ENCODE measurements at places on chromosomes 7 and 10.

DNA sequence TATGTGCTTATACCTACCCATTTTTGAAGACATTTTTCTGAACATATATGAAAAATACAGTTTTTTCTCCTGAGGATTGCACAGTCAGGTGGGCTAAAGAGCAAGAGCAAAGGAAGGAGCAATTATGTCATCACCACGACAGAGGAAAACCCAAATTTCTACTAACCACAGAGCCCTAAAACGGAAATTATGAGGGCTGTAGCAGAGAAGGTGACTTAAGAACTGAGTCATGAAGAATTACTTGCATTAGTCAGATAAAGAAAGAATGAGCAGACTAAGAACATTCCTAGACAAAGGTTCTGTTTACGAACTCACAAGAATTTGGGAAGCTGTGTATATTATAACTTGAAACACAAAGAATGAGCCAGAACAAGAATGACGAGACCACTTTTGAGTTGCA, 974.4 kb downstream of the NXPH1 start:
- DNase-seq, result no peak

DNA sequence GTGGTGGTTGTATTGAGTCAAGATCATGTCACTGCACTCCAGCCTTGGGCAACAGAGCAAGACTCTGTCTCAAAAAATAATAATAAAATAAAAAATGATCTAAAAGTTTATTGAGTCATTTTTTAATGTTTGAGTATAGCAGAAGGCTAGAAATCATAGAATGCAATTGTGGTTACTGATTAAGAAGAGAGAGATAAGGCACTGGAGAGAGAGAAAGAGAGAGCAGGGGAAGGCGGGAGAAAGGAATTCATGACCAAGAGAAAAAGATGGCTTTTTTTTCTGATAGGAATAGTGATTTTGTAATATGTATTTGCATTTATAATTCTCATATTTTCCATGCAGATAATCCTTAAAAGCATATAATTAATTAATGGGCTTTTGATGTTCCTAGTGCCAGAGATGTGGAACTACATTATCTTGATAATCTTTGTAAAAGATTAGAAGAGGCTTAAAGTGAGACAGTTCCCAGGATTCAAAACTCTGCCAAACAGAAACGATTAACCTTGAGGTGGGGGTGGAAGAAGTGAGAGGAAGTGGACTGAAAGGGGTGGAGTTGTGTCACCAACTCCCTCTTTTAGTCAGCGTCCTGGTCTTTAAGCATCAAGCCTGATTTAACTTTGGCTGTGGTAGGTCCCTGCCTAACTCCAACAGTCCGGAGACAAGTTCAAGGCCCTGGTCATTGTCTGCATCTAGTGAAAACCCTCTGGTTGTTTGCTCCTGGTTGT, 76.2 kb downstream of the CHN2 start:
- no peak for DNase-seq

GRCh38 chr7:29429401-29429800, 134.2 kb upstream of the PRR15 start:
- no peak for DNase-seq

GRCh38 chr10:49001402-49001801, 61.8 kb upstream of the LRRC18 start:
- peak; percentile 75 for DNase-seq

DNA sequence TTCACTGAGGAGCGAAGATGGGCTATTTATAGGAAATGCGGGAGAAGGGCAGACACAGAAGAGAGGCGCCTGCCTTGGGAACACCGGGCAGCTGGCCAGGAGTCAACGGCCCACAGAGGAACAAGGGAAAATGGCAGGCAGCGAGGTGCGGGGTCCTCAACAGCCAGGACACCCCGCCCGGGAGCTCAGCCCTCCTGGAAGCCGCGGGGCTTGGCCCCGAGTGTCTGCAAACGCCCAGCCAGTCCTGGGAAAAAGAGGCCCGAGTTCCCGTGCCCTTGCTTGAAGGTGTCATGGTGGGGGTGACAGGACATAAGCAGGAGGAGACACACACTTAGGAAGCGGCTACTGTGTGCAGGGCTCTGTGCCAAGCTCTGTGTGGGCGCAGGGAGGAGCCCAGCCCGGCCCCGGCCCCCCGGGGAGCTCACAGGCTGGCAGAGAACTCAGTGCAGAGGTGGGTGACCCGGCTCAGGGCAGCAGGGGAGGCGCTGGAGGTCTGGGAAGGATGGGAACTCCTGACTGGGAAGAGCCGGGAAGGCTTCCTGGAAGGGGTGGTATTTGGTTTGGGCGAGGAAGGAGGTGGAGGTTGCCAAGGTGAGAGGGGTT, 79.9 kb downstream of the ELFN1 start:
- peak; percentile 29 for DNase-seq

GRCh38 chr7:84095971-84096370, 98.6 kb downstream of the SEMA3A start:
- DNase-seq, result no peak

GRCh38 chr10:5094265-5095205, at the start of gene AKR1C3:
Gene AKR1C3, plus strand, starts transcription at chr10:5094414. Its CDS starts 31 bp downstream, at chr10:5094445.
- peak; percentile 50 for DNase-seq

DNA sequence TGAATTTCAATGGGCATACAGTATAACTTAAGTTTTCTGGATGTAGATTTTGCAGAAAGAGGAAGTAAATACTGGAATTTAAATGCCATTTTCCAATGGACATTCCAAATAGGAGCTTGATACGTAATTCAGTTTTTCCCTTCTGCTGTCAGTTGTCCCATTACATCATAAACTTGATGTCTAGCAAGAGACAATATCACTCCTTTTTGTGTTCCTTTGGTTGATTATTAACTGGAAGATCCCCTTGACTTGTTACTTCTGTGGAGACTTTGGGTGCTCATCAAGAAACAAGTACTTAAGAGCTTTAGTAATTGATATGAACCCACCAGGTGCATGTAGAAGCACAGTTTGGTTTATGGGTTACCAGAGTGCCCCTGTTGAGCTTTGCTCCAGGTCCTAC, 116.1 kb downstream of the ST7 start:
- no peak for DNase-seq

DNA sequence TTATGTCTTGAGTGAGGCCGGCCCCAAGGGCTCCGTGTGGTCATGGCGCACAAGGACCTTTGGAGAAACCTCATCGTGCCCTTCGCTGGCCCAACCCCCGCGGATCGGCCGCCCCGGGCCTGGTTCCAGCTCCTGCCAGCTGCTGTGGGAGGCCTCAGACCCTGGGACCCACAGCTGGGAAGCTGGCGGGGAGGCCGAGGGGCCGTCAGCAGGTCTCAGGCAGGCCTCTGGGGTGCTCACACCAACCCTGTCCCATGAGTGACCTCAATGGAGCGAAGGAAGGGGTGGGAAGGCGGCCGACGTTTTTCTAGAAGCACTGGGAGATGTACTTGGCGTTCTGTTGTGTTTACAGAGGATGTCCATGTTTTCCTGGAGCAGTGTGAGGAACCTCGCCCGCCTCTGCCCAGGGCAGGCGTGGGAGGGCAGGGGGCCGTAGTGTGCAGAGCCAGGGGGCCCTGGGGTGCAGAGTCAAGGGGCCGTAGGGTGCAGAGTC, 18.6 kb upstream of the ADGRA1 start:
- DNase-seq, result no peak

DNA sequence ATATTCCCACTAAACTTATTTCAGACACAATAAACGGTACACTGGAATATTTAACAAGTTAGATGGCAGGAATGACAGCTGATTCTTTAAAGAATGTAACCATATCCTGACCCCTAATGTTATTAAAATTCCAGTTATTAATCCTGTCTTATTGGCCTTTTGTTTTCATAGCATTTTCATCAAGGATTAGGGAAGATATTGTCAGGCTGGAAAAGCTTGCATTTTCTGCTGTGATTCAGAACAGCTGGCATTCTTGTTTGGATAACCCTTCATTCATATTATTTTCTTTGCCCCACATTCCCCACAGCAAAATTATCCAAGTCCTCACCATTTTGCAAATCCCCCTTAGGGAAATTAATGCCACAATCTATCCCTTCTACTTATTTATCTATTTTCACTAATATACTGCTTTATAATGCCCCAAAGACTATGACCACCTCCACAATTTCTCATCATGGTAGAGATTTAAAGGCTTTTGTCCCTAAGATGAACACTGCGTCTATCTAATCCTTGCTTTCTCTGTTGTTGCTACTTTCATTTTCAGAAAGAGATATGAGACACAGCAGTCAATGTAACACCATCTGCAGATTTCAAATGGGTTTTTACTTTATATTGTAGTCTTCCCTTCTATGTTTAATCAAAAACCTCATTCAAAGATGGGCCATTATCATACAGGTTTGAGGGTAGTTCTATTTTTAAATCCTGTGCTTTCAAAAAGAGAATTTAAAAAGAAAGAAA, 475.1 kb downstream of the PARD3 start:
- DNase-seq, result no peak

GRCh38 chr10:24120646-24121045, 88.3 kb upstream of the KIAA1217 start:
- DNase-seq, result no peak

- DNase-seq, result peak; percentile 53
Observed at GRCh38 chr7:47253650-47254080, 328.2 kb downstream of the TNS3 start.

- DNase-seq, result no peak
Observed at GRCh38 chr7:31044529-31044928, 7.6 kb upstream of the ADCYAP1R1 start.

DNA sequence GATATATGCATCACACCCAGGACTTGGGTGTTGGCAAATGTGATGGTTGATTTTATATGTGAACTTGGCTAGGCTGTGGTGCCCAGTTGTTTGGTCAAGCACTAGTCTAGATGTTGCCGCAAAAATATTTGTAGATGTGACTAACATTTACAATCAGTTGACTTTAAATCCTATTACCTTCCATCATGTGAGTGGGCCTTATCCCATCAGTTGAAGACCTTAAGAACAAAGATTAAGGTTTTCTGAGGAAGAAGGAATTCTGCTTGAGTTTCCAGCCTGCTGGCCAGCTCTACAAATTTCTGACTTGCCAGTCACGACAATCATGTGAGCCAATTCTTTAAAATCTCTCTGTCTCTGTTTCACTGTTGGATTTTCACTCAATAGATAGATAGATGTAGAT, 20.3 kb downstream of the TSPAN13 start:
- no peak for DNase-seq

- DNase-seq, result no peak
Observed at GRCh38 chr7:116551692-116552091, 26.9 kb downstream of the CAV1 start.

GRCh38 chr7:125876431-125876830, 946.8 kb upstream of the POT1 start:
- DNase-seq, result no peak

GRCh38 chr10:47090903-47091302, 179.7 kb downstream of the PTPN20 start:
- DNase-seq, result no peak

DNA sequence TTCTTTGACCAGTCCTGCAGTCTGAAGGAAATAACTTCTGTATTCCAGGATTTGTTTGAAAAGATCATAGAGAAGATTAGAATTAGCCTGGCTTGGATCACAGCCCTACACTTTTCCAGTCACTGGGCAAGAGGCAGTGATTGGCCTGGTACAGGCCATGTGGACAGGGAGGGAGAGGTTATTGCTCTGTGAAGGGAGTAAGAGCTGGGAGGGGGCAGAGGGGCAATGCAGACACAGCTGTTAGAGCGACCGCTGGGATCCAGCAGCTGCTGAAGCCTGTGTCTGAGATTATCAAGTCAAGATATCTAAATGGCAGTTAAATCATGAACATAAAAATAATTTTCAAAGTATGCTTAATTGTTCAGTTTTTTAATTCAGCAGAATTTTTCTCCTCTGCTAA, 257.3 kb downstream of the SDK1 start:
- no peak for DNase-seq

DNA sequence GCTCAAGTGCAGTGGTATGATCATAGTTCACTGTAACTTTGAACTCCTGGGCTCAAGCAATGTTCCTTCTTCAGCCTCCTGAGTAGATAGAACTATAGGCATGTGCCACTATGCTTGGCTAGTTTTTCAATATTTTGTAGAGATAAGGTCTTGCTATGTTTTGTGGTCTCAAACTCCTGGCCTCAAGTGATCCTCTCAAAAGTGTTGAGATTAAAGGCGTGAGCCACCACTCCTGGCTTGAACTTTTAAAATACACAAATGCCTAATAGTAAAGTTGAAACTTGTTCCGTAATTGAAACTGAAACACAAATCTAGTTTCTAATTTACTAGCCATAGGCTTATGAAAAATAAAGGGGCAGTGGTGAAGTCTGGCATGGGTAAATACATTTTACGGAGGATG, 65.7 kb downstream of the AP3M1 start:
- DNase-seq, result no peak

GRCh38 chr10:61047081-61047480, 103.1 kb upstream of the RHOBTB1 start:
- no peak for DNase-seq

DNA sequence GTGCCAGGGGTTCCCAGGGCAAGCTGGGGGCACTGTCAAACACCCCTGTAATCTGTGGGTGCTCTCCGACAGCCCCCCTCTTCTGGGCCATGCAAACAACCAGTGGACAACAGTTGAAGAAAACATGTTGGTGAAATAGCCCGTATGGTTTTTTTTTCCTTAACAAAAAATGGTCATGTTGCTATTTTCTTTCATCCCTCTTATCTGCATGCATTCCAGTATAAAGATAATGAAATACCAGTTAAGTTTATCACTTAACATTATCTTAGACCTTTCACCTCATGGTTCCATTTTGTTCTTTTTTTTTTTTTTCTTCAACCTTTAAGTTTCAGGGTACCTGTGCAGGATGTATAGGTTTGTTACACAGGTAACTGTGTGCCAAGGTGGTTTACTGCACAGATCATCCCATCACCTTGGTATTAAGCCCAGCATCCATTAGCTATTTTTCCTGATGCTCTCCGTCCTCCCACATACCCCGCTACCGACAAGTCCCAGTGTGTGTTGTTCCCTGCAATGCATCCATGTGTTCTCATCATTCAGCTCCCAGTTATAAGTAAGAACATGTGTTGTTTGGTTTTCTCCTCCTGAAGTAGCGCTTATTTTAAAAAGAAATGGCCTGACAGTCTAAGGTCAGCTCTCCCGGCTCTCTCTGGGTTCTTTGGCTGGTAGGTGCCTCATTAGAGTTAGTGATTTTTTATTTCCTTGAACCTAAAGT, 110.1 kb downstream of the NRP1 start:
- DNase-seq, result no peak

Measured in iPS-NIHi11 (cell line).